ENCODE measurements at places on chromosomes 4 and X. TPM values are rescaled to one million over a fixed set of nuclear protein-coding genes. Genes with fewer than 3 reads are reported as not detected.

The NR0B1 gene
- not detected for total RNA-seq

The C1QTNF7 gene
- total RNA-seq = not detected

The CXCR3 gene
- 10.4 TPM for total RNA-seq

The NLGN3 gene
- 2.7 TPM for total RNA-seq

The FGF16 gene
- not detected for total RNA-seq

The SHROOM2 gene
- not detected for total RNA-seq

The GLUD2 gene
- total RNA-seq = 0.23 TPM

The ENPEP gene
- not detected for total RNA-seq

The SAT1 gene
- total RNA-seq = 121 TPM

The RNF175 gene
- total RNA-seq = 0.66 TPM

The APOO gene
- 6.8 TPM for total RNA-seq

The CLDN2 gene
- total RNA-seq = not detected

The FGFBP1 gene
- not detected for total RNA-seq

The SHROOM4 gene
- not detected for total RNA-seq

The GC gene
- total RNA-seq = not detected

The CD38 gene
- total RNA-seq = 3.2 TPM

The MAGEB2 gene
- total RNA-seq = not detected

The EXOC1L gene
- not detected for total RNA-seq

The GPAT3 gene
- total RNA-seq = 4.2 TPM

All from naive thymus-derived CD8-positive, alpha-beta T cell (primary cell).